Motor neuron (in vitro differentiated cells): ENCODE measurements at places on chromosomes 5 and 9.

- peak; percentile 15 for ATAC-seq
These were observed 48.4 kb upstream of the CDK5RAP2 start for GRCh38 chr9:120628207-120628924.

GRCh38 chr9:110048976-110049698 lies 158.8 kb downstream of the C9orf152 start:
- peak; percentile 4 for ATAC-seq

- peak; percentile 95 for ATAC-seq
These were observed 657.5 kb upstream of the WWC1 start for GRCh38 chr5:167633931-167634341.

DNA sequence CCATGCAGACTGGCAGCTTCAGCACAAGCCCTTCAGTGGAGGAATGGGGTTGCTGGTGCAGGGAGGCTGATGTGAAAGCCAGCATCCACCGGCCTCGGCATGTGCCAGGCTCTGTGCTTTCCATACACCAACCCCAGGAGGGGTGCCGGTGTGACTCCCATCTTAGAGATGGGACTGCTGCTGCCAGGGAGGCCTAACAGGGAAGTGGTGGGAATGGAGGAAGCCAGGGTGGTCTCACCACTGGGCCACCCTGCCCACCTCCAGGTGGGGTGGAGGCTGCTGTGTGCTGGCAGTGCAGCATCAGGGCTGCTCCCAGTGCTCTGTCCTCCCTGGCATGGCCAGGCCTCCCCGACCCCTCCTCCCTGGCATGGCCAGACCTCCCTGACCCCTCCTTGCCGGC lies 32.8 kb upstream of the PITX1 start:
- no peak for ATAC-seq

DNA sequence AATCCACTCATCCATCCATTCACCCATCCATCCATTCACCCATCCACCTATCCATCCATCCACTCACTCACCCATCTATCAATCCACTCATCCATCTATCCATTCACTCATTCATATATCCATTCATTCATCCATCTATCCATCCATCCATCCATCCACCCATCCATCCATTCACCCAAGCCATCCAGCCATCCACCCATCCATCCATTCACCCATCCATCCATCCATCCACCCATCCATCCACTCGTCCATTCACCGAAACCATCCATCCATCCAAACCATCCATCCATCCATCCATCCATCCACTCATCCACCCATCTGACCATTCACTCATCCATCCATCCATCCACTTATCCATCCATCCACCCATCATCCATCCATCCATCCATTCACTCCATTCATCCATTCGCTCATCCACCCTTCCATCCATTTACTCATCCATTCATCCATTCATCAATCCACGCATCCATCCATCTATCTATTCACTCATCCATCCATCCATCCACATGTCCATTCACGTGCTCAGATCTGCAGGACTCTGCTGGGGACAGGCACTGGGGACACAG lies 6.6 kb downstream of the SLC9A3 start:
- no peak for ATAC-seq

- ATAC-seq, result no peak
These were observed 48.8 kb downstream of the MAST4 start for GRCh38 chr5:66645039-66645438.

- no peak for ATAC-seq
These were observed 18.7 kb upstream of the RHOBTB3 start for GRCh38 chr5:95712347-95712958.

GRCh38 chr9:87270221-87270847 lies 227.3 kb upstream of the DAPK1 start:
- ATAC-seq, result no peak

DNA sequence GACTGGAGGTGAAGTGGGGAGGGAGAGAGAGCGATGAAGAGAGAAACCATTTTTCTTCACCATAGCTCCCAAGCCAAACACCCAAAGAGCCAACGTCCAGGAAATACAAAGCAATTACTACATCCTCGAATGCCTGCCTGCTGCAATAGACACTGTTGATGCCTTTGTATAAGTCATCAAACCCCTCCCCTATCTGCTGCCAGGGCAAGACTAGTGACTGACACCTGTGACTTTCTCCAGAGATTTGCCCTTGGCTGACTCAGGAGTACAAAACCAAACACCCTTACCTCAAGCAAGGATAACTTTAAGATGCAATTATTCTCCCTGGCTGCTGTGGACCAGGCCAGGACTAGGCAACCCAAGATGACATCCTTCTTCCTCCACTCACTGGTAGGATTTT lies 81.8 kb upstream of the RASA1 start:
- ATAC-seq, result no peak

GRCh38 chr5:106875591-106876297 lies 795.0 kb downstream of the EFNA5 start:
- ATAC-seq, result peak; percentile 85

GRCh38 chr9:74949859-74950855 lies 2.6 kb downstream of the C9orf40 start:
- peak; percentile 7 for ATAC-seq

DNA sequence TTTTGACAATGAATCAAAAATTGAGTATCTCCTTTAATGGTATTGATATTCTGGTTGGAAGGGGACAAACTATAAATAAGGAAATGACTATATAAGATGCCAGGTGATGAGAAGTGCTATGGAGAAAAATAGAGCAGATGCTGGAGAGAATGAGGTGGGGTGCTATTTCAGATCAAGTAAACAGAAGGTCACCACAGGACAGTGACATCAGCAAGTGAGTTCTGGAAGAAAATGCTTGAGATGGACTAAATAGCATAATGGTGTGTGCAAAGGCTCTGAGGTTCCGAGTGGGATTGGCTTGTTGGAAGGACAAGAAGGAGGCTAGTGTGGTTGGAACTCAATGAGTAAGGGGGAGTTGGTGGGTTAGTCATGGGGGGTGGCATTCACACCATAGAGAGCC lies 157.5 kb upstream of the SGCD start:
- ATAC-seq, result no peak

- peak; percentile 57 for ATAC-seq
These were observed 14.8 kb downstream of the REEP5 start for GRCh38 chr5:112907166-112907631.

DNA sequence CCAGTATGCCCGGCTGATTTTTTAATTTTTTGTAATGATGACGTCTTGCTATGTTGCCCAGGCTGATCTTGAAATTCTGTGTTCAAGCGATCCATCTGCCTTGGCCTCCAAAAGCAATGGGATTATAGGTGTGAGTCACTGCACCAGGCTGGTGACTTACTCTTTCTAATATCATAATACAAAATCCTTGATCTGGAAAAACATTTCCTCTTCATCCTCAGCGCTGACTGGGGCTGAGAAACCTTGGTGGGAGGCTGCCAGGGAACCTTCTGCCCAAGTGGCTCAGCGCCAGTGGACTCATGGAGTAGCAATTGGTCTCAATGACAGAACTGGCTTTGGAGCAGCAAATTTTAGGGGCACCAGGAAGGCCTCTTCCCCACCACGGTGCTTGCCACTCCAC lies 17.5 kb upstream of the SEMA4D start:
- no peak for ATAC-seq

DNA sequence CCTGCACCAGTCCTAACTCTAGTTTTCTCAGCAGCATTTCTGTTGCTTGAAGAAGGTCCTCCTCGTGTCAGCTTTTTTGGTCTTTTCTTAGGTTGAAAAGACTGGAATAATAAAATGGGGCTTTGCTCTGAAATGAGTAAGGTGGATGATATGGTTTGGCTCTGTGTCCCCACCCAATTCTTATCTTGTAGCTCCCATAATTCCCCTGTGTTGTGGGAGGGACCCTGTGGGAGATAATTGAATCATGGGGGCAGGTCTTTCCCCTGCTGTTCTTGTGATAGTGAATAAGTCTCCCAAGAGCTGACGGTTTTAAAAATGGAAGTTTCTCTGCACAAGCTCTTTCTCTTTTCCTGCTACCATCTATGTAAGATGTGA lies 53.6 kb downstream of the LIX1 start:
- ATAC-seq, result no peak

DNA sequence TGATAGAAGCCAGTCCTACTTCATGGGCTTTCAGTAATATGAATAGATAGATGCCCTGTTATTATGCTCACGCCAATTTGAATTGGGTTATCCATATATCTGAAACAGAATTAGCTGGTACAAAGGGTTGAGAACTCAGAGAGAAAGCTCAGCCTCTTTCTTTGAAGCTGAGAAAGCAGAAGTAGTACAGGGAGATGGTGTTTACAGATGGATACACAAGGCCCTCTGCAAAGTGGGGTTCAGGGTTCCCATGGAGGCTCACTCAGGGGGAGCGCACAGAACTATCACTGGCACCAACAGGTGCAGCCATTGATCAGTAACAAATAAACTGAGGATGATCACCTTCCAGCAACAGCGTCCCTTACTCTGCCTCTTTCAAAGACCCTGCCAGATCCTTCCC lies 349.7 kb downstream of the ICE1 start:
- ATAC-seq, result no peak

DNA sequence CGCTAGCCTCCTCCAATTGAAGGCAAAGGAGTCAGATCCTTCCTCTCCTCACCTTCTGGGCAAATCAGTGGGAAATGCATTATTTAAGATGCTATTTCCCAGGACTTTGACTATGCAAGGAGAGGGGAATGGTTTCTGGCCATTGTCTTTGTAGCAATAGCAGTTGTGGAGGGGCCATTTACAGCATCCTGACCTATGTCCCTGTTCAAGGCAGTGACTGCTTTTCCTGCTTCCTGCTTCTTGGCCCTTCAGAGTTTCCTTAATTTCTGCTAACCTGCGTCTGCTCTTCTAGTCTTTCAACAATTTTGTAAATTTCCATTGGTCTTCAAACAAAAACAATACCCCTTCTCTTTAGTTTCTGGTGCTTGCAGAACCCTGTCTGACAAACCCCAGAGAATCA lies 72.8 kb upstream of the PPARGC1B start:
- no peak for ATAC-seq

DNA sequence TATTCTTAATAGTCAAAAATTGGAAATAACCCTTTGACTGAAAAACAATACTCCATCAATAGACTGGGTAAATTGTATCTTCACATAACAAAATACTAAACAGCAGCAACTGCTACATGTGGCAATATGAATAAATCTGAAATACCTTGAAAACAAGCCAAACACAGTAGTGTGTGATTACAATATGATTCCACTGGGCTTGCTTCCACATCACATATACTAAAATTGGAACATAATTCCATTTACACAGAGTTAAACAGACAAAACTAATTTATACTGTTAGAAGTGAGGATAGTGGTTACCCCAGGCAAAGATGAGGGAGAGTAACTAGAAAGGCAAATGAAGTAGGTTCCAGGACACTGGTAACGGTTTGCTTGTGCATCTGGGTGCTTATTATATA lies 20.4 kb downstream of the FNIP1 start:
- no peak for ATAC-seq

DNA sequence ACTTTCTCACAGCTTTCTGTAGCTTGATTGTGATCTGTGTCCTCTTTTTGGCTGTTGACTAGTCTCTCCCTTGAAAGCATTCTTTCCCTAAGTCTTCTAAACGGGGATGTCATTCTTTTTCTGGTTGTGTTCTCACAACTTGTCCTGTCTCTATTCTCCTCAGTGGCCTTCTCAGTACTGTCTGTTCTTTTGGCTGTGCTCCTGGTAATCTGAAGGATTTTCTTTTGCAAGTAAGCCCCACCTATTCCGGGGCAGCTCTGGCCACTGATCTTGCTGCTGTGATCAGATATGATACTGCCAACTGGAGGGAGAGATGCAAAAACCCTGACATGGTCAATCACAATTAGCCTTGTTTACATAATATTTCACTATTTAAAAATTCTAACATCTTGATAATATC lies 172.2 kb downstream of the CDC42SE2 start:
- ATAC-seq, result peak; percentile 82

DNA sequence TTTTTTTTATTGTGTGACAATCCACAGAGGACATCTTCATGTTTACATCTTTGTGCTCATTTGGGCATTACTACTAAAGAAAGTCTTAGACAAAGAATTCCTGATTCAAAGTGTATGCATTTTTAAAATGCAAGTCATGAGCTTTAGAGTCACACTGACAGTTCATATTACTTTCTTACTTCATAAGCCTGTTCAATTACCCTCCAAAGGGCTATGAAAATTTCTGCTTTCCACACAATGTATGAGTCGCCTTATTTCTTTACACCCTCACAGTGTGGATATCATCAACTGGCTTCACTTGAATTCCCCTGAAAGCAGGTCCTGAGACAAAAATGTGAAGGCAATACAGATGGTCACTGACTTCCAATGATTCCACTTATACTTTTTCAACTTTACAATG lies 280.4 kb upstream of the PTGER4 start:
- ATAC-seq, result no peak

GRCh38 chr9:128891321-128892220 lies 9.6 kb downstream of the LRRC8A start:
- ATAC-seq, result no peak

DNA sequence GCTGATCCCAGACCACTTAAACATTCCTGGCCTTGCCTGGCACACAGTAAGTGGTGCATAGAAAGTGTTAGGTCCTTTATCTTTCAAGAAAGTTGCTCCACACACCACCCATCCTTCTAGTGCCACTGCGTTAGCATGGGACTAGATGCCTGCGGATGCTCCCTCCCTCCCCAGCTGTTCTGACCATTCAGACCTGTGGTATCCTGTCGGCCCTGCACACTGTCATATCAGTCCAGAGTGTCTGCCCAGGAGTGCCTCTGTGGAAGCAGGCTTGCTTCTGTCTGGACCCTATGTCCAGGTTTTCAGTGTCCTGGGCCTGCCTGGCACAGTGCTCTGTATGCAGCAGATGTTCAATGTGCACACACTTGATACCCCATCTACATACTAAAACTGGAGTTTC lies 38.3 kb upstream of the SMU1 start:
- ATAC-seq, result no peak

DNA sequence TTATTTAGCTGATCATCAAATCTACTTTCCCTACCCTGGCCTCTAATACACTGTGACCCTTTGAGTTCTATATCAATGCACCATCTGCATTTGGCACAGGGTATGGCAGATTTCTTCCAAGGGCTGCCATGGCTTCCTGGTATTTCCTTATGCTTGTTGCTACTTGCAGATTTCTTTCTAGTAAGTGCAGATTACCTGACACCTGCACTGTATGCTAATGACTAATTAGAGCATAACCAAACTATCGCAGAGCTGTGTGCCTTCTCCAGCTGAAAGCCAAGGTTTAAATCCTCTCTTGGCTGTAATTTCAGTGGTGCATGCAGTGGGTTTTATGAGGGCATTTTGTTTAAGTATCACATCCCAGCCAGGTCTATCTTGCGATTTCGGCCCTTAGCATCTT lies 293.7 kb downstream of the KIF4B start:
- ATAC-seq, result no peak

- ATAC-seq, result no peak
These were observed 2.1 kb downstream of the FGF18 start for GRCh38 chr5:171421331-171422262.

- ATAC-seq, result no peak
These were observed 72.1 kb upstream of the ARAP3 start for GRCh38 chr5:141753971-141754713.
